Hematopoietic multipotent progenitor cell (in vitro differentiated cells): ENCODE measurements at places on chromosomes 7 and 10. TPM values are rescaled to one million over a fixed set of nuclear protein-coding genes. Genes with fewer than 3 reads are reported as not detected.
A peak's percentile ranks its signal among the peaks of the same experiment; 100 is the strongest.

DNA sequence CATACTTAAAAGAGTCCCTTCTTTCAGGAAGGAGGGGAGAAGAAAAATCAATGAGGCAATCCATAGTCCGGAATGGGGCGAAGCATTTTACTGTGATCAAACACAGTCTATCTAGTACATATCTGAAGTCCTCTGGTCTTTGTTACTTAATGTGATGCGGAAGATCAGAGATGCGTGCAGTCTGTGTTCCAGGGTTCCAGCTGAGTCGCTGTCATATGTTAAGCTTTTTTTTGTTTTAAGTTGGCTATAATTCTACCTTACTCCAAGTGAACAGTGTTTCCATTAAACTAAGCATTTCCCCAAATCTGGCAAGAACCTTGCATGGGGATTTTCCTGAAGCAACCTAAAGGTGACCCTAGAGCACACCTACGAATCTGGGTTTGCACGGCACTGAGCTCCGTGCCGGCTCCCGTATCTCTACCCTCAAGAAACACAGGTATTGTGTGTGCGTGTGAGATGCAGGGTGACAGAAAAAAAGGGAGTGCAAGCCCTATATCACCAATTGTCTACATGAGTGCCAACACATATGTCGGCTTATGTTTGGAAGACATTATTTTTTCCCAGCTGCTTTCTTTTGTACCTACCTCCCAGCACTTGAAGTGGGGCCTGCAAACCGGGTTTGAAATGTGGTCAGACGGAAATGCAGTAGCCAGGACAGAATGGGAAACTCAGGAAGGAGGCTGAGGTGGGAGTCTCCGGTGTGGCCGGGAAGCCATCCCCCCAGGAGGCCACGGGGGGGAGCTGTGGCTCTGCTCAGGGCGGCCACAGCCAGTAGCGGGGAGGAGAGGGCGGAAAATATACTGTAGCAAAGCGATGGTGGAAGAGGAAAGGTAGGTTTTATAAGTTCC is 435.8 kb upstream of the MGMT start:
- peak; percentile 74 for DNase-seq

GRCh38 chr7:23618241-23618640 is 21.1 kb downstream of the CCDC126 start:
- DNase-seq, result no peak

Gene UCMA
- not detected for total RNA-seq

Gene KIF11
- total RNA-seq, result 1.6 TPM

- no peak for DNase-seq
Observed at GRCh38 chr7:123792547-123792946, 43.7 kb upstream of the WASL start.

Gene NXPH1
- not detected for total RNA-seq

GRCh38 chr10:57468894-57469432 is 798.7 kb downstream of the IPMK start:
- no peak for DNase-seq

Gene GOT1
- 14.0 TPM for total RNA-seq

Gene HEPACAM2
- total RNA-seq, result under 0.01 TPM

GRCh38 chr10:129280155-129280502 is 186.9 kb upstream of the MGMT start:
- no peak for DNase-seq

DNA sequence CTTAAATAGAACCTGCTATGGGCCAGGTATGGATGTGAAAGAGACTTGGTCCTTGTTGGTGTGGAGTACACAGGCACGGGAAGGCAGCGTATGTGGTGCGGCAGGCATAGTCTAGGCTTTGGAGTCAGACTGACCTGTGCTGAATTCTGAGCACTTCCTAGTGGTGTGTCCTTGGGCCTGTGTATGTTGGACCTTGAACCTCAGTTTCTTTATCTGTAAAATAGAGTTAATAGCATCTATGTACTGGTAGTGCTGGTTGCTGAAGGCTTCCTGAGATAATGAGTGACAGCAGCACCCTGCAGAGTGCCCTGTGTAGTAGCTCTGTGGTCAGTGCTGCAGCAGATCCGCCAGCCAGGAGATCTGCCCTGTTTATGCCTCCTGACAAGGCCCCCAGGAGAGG is 5.3 kb upstream of the SFRP5 start:
- DNase-seq, result no peak

GRCh38 chr10:106392778-106393177 is 771.7 kb downstream of the SORCS1 start:
- no peak for DNase-seq

DNA sequence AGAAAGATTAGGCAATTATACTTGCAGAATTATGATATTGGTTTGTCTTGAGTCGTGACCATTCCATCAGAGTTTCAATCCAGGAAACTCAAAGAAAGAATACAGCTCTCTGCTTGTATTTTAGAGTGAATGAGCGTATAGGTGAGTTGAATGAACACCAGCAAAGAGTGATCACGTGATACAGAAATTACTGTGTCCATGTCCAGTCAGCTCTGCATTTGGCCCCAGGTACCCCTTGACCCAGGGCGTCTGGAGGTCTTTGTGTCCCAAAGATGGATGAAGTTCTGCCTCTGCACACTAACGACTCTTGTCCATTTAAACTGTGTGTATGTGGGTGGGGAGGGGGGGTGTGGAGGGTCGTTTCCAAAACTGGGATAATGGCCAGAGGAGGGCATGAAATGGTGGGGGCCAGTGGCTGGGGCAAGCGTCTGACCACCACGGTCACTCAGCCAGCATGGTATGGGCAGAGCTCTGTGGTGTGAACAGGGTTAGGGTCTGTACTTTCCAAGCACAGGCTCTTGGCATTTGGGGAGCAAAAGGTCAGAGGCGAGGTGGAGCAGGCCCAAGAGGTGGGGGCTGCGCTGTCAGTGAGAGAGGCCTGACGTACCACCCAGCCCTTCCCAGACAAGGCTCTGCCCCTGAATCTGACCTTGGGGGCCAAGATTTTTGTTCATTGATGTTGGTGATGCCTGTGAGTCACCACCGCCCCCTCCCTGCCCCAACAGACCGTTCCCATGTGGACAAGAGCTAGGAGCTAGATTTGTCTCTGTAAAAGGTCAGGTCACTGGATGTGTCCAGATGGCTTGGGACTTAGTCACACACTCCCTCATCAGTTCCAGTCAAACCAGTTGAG is 1.4 kb downstream of the PTPRE start:
- DNase-seq, result no peak

DNA sequence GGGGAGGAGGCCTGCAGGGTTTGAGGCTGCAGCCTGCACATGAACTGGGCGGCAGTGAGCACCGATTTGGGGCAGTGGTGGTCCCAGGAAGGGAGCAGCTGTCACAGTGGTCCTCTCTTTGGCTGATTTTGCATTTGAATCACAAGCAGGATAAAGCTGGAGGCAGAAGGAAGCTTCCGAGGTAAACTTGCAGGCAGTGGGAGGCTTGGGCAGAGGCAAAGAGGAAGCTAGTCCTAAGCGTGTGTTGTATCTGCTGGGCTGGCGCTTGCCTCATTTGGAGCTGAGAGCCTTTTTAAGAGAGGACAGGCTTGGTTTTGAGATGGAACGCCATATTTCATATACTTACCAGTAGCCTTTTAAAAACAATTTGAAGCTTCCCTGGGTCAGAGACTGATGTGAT is 177.2 kb upstream of the PODXL start:
- no peak for DNase-seq

DNA sequence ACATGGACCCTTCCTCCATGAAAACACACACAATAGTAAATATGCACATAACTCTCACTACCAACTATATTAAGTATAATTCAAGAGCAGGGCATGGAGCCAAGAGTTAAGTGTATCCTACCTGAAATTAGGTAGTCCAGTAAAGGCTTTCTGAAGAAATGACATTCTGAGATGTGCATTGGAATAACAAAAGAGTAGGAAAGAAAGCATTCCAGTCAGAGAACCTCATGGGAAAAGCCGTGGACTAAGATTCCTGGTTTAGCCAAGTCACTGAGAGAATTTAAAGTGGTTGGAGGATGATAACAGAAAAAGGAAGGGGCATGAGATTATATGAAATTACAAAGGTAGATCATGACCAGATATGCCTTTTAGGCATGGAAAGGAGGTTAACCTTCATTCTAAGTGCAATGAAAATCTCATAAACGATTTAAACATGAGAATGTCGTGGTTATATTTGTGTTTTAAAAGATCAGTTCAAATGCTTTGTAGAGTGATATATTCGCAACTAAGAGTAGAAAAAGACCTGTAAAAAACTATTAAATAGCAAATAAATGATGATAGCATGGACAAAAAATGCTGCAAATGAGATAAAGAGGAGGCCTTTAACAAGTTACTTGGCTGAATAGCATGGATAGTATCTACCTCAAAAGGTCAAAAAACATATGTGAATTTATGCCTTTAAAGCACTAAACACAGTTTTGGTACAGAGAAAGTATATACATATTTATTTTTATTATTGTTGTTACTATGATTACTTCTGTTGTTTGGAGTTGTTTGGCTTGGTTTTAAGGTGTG is 767.4 kb upstream of the GHITM start:
- no peak for DNase-seq

GRCh38 chr7:504221-505111 is 15.2 kb downstream of the PDGFA start:
- DNase-seq, result no peak

Gene NPTX2
- total RNA-seq, result 18.0 TPM

DNA sequence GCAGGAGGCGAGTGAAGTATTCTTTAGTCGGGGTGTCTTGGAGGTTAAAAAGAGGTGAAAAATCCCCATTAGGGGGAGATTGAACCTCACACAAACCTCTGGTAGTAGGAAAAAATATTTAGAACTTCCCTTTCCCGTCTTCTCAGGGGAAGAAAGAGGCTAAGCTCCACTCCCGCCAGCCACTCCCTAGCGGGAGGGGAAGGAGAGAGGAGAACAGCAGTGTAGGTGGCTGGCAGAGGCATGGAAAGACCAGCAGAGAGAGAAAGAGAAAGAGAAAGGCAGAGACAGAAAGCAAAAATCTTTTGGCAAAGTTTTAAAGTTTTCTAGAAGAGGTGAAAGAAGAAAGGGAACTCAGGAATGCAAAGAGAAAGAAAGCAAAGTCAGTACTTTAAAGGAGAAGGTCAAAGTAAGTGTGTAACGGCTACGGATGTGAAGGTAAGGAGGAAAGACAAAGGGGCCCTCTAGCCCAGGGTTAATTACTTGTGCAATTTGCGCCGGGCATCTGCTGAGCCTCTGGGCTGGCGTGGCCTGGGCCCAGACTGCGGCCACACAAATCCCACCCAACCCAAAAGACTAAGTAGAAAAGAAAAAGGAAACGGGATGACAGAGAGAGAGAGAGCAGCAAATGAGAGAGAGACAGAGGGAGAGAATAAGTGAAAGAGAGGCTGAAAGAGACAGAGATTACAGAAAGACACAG is 72.3 kb upstream of the ZNF746 start:
- no peak for DNase-seq

DNA sequence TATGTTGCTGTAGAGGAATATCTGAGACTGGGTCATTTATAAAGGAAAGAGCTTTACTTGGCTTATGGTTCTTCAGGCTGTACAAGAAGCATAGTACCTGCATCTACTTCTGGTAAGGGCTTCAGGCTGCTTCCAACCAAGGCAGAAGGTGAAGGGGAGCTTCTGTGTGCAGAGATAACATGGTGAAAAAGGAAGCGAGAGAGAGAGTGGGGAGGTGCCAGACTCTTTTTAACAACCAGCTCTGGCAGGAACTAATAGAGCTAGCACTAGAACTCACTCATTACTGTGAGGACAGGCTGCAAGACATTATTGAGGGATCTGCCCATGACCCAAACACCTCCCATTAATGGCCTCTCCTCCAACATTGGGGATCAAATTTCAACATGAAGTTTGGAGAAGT is 94.5 kb downstream of the KIF20B start:
- no peak for DNase-seq

Gene FAM131B
- total RNA-seq, result 0.81 TPM

Gene DGKB
- not detected for total RNA-seq

GRCh38 chr7:33905389-33906032 is at the start of gene BMPER:
Gene BMPER, plus strand, starts transcription at chr7:33905539. Its CDS starts 75 bp downstream, at chr7:33905614.
- peak; percentile 31 for DNase-seq

Gene HGF
- total RNA-seq, result 9.4 TPM

- no peak for DNase-seq
Observed at GRCh38 chr10:88892222-88892967, 12.3 kb downstream of the STAMBPL1 start.

Gene NUTM2E
- total RNA-seq, result under 0.01 TPM

DNA sequence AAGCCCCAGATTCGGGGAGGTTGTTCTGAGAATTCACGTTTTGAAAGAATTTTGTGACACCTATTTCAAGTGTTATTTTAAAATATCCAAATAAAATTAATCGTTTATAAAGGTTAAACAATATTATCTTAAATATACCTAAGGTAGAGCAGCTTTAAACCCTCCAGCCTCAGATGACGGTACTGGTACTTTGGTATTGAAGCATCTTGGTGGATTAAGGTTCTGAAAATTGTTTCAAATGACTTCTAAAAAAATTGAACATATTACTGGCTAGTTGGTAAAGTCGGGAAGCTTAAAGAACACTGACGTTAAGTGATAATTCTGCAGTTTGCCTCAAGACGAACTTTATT is 392 bp upstream of the HUS1 start:
- DNase-seq, result no peak

- no peak for DNase-seq
Observed at GRCh38 chr10:102669206-102670064, 25.2 kb downstream of the TRIM8 start.

- no peak for DNase-seq
Observed at GRCh38 chr10:109987452-109988211, 20.2 kb upstream of the ADD3 start.

Gene GCK
- 0.27 TPM for total RNA-seq

GRCh38 chr10:132481690-132482089 is 55.9 kb upstream of the INPP5A start:
- DNase-seq, result no peak

Gene CALHM2
- total RNA-seq, result 25.6 TPM

GRCh38 chr10:117666166-117666565 is 123.6 kb downstream of the EMX2 start:
- no peak for DNase-seq

Gene PRKG1
- total RNA-seq, result 67.3 TPM

DNA sequence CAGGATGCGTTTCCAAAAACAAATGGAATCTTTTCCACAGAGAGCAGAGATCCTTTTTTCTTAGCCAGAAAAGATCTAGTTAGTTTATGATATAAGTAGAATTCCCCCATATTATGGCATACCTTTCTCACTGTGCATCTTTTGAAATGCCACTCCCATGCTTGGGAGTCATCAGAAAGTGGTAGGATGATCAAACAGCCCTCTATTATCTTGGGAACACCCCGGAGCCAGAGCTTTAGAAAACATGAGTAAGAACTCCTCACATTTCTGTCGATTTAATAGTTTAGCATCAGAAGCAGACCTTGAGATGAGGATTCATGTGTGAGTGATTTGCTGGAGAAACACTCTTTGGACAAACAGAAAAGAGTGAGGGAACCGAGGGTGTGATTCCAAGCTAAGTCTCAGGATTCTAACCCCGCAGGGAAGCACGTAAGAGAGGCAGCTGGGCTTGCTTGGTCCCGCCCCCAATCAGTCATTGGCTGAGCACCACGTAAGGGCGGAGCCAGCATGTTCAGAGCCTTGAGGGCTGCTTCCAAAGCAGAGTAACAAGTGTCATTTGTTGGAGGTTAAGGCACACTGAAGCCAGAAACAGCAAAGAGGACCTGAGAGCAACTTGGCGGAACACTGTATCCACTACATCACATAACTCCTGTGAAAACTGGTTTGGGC is 43.7 kb upstream of the NXPH1 start:
- no peak for DNase-seq

- DNase-seq, result no peak
Observed at GRCh38 chr10:31158011-31158658, 126.5 kb upstream of the ZNF438 start.

Gene OR2A1
- 0.27 TPM for total RNA-seq

GRCh38 chr7:39085590-39086049 is 107.9 kb downstream of the POU6F2 start:
- DNase-seq, result no peak

GRCh38 chr7:16417906-16418305 is 3.4 kb downstream of the CRPPA start:
- no peak for DNase-seq

GRCh38 chr10:109114579-109114978 is 808.7 kb downstream of the XPNPEP1 start:
- no peak for DNase-seq

Gene EVX1
- not detected for total RNA-seq
